ENCODE measurements at places on chromosomes 3 and 15. TPM values are rescaled to one million over a fixed set of nuclear protein-coding genes. Genes with fewer than 3 reads are reported as not detected.

GRCh38 chr3:107620534-107620933 is 97.8 kb downstream of the BBX start:
- DNase-seq: no peak

- no peak for DNase-seq
These were observed 518 bp downstream of the QARS1 start for GRCh38 chr3:49104052-49104426.

DNA sequence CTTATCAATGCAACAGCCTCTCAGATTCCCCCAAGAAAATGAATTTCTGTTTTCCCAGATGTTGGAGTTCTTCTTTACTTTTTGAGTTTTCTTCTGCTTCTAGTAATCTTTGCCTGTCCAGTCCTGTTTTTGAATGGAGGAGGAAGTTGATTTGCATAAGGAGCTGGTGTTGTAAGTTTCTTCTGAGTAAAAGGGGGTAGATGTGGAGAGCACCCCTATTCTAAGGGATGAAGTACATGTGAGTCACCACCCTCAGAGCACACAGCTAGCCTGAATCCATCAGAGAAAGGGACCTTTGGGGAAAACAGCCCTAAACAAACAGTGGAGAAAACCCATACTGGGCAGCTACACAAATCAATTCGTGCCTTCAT is 34.5 kb downstream of the ACAA1 start:
- DNase-seq: no peak

- DNase-seq: no peak
These were observed 29.4 kb downstream of the ABCC5 start for GRCh38 chr3:183988216-183988790.

- no peak for DNase-seq
These were observed 93.3 kb upstream of the RAD18 start for GRCh38 chr3:9056581-9056980.

- no peak for DNase-seq
These were observed 641.8 kb downstream of the FHIT start for GRCh38 chr3:60609446-60609845.

DNA sequence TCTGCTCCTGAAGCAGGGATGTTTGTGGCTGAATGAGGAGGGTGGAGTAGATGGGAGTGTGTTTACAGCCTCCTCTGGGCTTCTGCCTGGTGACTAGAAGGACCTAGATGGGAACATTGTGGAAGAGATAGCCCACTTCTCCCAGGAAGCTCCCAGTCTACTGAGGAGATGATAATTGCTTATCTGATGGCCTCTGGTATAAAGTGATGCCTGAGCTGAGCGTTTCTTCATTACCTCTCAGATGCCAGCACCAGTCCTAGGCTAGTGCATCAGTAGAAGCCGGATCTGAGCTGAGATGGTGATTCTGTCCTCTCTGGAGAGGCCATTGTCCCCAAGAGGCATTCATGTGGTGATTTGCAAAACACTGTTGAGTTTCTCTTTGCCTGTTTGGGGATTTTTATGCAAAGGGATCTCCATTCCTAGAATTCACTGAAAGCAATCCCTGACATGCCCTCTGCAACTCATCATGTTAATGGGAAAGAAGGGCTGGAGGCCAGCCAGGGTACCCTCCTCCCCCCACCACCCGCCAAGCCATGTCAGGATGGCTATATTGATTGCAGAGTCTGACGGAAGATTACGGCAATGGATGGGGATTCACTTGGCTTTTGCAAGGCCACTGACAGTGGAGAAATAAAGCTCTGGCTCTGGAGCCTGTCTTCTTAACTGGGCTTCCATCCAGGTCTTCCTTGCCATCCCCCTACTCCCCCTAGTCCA is 166.4 kb upstream of the ROPN1 start:
- DNase-seq: no peak

- DNase-seq: no peak
These were observed 107.2 kb downstream of the GTPBP8 start for GRCh38 chr3:113097960-113098447.

DNA sequence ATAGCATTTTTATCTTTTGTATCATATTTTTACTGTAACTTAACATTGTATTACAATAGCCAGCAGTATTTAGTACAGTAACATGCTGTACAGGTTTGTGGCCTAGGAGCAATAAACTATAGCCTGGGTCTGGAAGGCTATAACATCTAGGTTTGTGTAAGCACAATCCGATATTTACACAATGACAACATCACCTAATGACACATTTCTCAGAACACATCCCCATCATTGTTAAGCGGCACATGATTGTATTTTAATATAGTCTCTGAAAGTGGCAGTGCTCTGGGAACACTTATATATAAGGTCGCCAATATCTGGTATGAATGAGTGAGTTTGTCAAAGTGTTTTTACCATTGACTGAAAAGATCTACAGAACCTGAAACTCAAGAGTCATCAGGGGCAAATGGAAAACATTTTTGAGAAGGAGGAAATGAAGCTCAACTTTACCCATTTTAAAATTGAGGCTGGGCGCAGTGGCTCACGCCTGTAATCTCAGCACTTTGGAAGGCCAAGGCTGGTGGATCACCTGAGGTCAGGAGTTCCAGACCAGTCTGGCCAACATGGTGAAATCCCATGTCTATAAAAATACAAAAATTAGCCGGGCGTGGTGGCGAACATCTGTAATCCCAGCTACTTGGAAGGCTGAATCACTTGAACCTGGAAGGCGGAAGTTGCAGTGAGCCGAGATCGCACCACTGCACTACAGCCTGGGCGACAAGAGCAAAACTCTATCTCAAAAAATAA is 38.8 kb upstream of the TNFSF10 start:
- DNase-seq: no peak

CADM2 gene
- not detected for total RNA-seq

GABRG3 gene
- not detected for total RNA-seq

A4GNT gene
- total RNA-seq: not detected

ZIC1 gene
- not detected for total RNA-seq

MYO9A gene
- total RNA-seq: 24.1 TPM

SYNPR gene
- not detected for total RNA-seq

IL5RA gene
- total RNA-seq: not detected

RFT1 gene
- 33.3 TPM for total RNA-seq

BTD gene
- total RNA-seq: 8.1 TPM

All from activated CD4-positive, alpha-beta T cell treated with anti-CD3 and anti-CD28 coated beads, Interleukin-2, amount 10 ng/mL, durations not matched to agents 7 days and 5 days (primary cell).